ENCODE measurements at places on chromosomes 1 and 21.

- DNase-seq: no peak
These were observed 178.0 kb downstream of the HHAT start for GRCh38 chr1:210506689-210507088.

DNA sequence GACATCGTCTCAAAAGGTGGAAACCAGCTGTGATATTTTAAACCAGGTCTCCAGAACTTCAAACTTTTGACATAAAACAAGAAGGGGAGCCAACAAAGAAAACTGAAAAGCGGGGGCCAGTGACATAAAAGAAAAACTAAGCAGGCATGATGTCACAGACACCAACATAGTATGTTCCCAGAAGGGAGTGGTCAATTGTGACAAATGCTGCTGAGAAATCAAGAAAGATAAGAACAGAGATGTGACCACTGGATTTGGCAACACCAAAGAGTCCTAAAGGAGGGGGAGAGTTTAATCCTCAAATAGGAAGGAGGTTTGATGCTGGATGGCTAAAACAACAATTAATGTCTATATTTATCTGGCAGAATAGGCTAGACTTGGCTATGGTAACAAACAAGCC, 2.3 kb upstream of the RNF19B start:
- DNase-seq: no peak

GRCh38 chr21:44366586-44367211, 13.3 kb downstream of the TRPM2 start:
- no peak for DNase-seq

DNA sequence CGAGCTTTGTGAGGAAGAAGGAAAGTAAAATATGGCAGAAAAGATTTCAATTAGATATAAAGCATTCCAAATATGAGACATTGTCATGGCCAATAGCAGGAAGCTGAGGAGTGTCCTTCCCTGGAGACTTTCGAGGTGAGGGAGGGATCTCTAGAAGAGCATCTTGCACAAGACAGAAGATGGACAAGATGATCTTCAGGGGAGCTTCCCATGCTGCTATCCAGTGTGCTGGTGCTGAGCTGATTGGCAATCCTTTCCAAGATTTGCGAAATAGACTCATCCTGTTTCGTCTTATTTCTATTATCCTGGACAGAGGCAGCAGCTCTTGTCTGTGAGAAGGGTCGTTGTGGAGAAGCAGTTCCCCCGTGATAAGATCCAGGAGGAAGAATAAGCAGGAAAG, 342.0 kb upstream of the CAMK1G start:
- DNase-seq: no peak

DNA sequence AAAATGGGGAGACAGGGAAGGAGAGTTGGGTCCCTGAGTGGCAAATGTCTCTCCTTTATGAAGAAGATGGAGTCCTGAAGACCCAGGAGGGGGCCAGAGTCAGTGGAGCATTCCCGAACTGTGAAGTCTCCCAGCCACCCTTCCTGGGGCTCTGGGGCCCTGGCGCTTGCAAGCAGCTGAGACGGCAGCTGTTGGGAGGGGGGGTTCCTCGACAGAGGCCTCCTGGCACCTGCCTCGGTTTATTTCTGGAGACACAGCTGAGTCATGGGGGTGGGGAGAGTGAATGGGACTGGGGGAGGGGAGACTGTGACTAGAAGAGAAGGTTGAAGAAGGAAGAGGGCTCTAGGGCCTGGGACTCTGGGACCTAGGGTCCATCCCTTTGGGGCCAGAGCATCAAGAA, 14.0 kb downstream of the NES start:
- DNase-seq: no peak

GRCh38 chr1:58763214-58763613, 20.6 kb downstream of the JUN start:
- no peak for DNase-seq

DNA sequence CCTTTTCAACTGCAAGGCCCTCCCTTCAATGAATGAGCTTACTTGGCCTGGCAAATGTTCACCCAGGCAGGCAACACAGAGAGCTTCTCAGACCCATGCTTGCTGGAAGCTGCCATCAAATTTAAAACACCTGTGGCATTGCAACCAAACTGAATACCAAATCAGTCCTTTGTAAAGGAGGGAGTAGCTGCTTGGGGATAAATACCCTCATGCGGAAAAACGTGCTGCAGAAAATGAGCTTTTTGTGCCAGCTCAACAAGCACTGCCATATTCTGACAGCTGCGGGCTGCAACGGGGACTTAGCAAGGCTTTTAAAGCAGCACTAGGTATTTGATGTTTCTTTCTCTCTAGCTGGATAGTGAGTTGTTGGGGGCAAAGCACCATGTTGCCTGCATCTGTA, 119.7 kb downstream of the PLPPR4 start:
- DNase-seq: no peak

DNA sequence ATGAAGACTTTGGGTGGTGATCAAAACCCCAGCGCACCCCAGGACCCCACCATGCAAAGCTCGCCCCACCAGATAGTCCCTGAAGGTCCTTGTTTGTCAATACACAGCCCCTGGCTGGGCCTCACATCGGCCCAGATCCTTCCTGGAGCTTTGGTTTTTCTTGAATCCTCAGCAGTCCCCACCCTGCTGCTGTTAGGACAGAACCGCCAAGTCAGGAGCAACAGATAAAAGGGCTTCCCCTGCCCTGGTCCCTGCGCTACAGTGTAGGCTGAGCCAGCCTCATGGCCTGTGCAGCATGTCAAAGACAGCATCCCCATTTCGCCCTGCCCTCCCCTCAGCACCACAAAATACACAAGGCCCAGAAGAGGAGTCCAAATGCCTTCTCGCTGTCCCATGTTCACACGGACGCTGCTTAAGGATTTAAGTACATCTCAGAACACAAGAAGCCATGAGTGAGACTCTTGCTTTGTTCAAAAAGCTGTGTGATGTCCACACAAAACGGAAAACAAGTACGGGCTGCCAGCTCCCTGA, 65.7 kb downstream of the PSMG1 start:
- DNase-seq: no peak

DNA sequence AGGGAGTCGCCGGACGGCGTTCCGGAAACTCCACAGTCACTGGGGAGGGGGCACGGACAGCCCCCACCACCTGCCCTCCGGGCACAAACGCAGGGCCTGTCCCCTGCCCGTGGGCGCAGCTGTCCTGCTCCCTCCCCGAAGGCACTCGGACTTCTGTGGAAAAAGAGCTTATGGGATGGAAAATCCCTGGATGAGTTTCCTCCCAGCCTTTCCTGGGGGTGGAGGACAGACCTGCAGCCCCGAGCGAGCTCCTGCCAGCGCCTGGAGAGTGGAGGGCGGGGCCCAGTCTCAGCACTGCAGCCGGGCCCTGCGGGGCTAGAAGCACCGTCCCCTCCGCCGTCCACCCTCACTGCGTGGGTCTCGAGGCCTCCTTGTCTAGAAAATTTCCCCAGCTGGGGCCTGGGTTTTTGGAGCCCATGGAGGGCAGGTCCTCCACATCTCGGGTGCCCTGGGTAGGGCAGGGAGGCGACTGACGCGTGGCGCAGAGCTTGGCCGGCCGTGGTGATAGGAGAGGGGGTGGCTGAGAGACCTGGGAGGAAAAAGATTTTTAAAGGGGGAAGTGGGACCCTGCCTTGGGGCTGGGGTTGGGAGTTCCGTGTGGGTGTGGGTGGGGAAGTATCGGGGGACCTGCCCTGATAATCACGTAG, 6.4 kb upstream of the COL6A1 start:
- DNase-seq: no peak

DNA sequence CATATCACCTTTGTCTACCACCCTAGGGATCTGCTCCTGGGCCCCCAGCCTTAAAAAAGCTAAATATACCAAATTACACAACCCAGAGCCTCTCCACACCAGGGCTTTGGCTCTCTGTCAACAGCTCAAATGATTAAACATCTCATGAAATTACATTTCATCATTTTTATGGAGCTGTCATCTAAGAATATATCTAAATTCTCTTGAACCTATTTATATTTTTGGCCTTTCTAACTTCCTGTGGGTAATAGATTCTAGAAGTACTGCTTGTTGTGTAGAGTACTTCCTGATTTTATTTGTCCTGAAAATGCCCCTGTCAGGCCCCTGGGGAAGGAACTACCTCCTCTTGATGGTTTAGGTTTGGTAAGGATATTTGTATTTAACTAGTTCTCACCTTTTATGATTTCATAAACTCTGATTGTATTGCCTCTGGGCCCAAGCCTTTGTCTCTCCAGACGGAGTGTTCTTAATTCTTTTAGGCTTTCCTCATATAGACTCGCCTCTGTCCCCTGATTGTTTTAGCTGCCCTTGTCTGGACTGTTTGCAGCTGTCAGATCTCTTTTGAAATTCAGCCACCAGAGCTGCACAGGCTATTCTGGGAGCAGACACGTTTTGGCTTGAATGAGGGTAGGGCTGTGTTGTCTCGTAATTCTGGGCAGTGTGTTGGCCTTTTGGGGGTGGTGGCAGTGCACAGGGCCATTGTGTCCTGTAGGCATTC, 16.6 kb downstream of the MYOG start:
- DNase-seq: no peak

DNA sequence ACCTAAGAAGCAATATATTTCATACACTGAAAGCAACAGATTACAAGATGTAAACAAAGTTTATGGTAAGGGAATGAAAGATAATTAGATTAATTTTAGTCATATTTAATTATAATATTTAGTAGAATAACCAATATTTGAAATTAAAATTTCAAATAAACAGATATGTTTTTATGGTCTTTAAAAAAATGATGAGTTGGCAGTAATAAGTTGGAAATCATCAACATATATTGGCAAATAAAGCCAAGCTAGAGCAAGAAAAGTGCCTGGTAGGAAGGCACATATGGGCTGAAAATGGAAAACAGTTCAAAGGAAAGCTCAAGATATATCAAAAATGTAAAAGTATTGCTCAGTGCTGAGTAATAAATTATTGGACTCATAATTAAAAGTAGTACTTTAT, 1274.0 kb downstream of the AMY1C start:
- no peak for DNase-seq

GRCh38 chr1:9101510-9102146, 27.3 kb downstream of the GPR157 start:
- DNase-seq: no peak

- DNase-seq: no peak
These were observed 3.6 kb upstream of the SUCO start for GRCh38 chr1:172529304-172529703.

DNA sequence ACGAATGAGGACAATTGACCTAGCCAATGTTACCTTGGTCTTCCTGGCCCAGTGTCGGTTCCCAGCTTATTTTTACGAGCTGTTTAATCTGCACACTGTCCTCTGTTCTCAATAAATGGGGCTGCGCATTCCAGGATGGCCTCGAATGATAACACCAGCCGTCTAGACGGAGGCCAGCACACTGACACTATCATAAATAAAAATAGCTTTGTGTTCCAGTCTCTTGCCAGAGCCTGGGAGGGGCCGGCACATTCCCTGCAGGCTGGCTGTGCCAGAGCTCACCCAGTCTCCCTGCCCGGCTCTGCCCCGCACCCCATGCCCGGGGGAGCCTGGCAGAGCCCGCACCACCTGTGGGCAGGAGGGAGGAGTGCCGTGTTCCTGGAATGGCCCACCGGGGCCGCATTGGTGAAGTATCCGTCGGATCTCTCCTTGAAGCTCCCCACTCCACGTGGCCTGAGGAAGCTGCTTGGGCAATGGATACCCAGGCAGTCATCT, 92.1 kb downstream of the SPSB1 start:
- DNase-seq: no peak

- DNase-seq: no peak
These were observed 43.2 kb downstream of the FMO4 start for GRCh38 chr1:171357179-171357578.

DNA sequence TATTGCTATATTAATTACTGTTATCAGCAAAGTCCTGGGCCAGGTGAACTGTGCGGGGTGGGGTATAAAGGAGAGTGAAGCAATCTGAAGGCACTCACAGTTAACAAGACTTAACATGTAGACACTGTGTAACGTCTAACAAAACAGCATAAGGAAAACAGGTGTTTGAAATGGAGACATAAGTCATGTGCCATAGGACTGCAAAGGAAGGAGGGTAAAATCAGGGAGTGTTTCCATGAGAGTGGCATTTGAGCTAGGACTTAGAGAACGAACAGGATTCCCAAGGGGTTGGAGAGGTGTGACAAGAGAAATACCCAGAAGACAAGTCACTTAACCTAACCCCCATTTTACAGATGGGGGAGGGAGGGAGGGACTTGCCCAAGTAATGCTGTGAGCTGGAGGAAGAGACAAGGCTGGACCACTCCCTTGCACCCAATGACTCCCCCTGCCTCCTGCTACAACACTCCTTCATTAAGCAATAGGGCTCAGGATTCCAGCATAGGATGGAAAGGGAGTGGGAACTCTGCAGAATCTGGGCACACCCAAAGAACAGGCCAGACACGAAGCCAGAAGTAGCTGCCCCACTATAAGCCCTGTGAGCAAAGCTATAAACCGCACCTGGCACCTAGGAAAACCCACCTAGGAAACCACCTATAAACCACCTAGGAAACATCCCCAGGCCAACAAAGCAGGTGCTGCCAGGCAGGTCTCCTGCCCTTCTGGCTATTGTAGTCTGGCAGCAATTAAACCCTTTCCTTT, 6.6 kb downstream of the PEF1 start:
- DNase-seq: no peak

DNA sequence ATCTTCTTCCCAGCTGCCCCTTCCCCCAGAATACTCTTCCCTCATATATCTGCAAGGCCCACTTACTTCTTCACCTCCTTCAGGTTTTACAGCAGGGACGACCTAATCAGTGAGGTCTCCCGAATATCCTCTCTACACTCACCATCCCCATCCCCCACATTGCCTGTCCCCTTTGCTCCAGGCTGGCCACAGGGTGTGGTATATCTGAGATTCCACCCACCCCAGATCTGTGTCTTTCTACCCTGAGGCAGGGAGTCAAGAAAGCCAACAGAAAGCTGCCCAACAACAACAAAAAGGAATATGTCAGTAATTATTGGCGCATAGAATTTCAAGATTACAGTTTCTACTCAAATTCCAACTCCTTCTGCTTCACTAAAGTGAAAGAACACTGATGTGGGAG, 30.0 kb upstream of the OPRD1 start:
- DNase-seq: no peak
